ENCODE measurements at places on chromosomes 6 and 20.

GRCh38 chr20:20395903-20396568, 28.1 kb downstream of the INSM1 start:
- no peak for DNase-seq

- no peak for DNase-seq
Observed at GRCh38 chr6:43175676-43176422, 4.8 kb downstream of the SRF start.

DNA sequence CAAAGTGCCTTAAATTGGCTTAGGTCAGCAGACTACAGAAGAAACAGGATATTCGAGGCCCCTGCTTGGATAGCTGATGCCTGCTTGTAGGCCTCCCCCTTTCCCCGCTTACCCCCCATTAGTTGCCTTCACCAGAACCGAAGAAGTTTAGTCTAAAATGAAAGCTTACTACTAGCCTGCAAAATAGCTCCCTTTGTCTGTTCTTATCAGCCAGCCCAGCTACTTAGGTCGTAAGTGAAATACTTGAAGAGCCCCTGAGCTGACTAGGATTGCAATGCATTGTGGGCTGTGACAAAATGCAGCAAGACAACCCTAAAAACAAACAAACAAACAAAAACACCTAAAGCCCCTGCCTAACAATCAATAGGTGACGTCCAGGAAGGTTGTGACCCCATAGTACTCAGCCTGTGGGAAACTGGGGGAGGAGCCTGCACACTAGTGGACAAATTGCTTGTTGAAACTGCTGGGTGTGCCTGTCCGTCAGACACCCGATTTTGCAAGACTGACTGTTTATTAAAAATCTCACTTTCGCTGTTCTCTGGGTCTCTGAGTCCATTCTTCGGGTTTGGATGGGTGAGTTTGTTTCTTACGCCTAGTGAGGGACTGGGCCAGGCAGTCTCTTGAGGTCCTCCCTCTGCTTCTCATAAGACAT, 105.0 kb upstream of the DUSP22 start:
- no peak for DNase-seq

DNA sequence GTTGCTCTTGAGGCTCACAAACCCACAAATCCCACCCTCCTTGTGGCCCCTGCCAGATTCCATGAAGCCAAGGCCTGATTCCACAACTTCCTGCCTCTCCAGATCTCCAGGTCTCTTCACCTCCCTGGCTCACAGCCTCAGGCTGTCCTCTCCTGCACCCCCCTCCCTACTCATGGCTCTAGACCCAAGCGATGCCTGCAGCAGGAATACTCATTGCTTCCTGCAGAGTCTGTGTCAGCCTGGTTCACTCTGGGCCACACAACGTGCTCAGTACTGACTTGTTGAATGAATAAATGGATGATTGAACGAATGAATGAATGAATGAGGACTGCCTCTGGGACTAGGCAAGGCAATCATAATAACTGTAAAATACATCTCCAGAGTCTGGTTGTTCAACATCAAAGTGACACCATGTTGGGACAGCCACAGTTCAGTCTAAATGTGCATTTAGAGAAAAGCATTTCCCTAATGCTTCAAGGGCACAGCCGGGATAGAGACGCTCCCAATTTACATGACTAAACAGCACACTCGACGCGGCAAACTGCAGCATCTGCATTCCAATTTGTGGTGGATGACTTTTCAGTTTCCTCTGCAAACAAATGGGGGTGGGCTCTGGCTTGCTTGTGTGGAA, 139.9 kb downstream of the GRM4 start:
- no peak for DNase-seq

GRCh38 chr20:2834401-2835110, 5.9 kb downstream of the PCED1A start:
- no peak for DNase-seq

GRCh38 chr6:40295251-40295950, 291.8 kb downstream of the LRFN2 start:
- no peak for DNase-seq

- DNase-seq, result peak; percentile 64
Observed at GRCh38 chr6:87929843-87930288, 117.8 kb upstream of the SPACA1 start.

GRCh38 chr6:154187714-154188113, 148.7 kb downstream of the OPRM1 start:
- DNase-seq, result no peak

GRCh38 chr6:108755257-108756240, 92.7 kb upstream of the ARMC2 start:
- DNase-seq, result no peak

DNA sequence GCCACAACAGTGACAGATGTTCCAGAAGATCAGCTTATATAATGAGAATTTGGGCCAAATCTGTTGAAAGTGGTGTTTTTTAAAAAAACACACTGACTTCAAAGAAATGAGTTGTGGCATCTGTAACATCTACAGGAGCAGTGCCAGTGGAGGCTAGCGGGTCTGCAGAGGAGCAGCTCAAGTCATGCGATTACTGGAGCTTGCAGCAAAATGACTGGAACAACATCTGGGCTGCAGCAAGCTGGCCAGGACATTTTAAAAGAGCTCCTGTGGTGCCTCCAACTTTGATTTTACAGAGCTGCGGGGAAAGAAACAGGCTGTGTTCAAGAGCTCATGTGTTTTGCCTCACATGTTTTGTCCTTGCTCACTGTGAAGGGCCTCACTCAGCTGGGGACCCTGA, 57.2 kb downstream of the TBX18 start:
- no peak for DNase-seq

- no peak for DNase-seq
Observed at GRCh38 chr20:7090001-7090400, 322.5 kb downstream of the BMP2 start.

DNA sequence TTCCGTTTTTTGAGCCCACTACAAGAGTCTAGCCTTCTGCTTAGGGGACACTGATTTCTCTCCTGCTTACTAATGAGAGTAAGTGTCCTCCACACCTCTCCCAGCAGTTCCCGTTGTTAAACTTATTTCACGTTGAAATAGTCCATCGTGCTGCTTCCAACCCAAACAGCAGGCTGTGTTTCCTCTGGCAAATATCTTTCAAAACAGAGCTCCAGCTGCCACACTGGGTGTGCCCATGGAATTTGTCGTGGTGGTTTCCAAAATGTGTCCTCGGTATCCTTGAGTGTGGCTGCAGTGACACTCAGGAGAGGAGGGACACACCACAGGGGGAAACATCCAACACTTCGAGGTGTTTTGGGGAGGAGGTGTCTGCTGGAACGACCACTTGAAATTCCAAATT, 176.5 kb upstream of the RALGAPA2 start:
- DNase-seq, result no peak

DNA sequence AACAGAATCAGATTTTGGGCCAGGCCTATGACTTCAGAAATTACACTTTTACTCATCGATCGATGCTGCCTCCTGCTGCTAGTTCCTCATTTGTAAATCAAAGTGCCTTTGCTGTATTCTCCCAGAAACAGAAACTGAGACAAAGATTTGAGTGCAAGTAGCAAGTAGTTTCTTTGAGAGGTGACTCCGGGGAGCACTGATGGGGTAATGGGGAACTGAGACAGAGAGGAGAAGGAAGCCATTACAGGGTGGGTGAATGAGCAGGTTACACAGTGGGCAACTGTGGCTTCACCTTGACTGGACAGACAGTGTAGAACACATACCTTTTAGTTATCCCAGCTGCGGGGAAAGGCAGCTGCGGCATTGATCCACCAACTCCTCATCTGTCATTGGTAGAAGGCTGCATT, 9.7 kb upstream of the CD40 start:
- DNase-seq, result no peak

DNA sequence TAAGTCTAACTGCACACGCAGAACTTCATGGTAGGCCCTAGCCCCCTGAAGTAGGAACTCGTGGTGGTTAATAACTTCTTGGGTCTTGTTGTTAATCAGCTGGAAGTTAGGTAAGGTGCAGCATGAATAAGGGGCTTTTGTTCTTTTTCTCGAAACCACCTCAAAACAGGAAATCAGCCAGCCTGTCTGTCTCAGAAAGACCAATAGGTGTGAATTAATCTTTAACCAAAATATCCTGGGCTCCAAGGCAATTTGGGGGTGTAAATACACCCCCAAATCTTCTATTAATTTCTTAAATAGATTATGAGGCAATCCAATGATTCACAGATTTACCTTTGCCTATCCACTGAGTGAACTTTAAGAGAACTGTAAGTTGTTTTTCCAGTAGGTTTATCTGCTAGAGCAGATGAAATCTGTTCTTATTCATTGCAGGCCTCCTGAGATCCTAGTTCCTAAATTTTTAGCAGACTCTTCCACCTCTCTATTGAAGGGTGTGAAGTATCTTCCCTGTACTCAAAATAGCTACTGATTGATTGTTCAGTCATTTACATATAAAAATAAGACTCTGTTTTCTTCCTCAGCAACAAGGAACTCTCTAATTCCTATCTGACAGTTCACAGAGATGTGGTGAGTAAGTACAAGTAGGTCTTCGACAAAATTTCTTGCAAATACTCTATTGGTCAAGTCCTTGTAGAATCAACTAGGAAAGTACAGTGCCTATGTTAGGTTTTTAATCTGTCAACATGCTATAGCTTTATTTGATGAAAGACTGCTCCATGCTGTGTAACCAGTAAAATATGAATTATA, 427.1 kb upstream of the NOX3 start:
- no peak for DNase-seq

GRCh38 chr6:7238900-7239589, 74.0 kb downstream of the SSR1 start:
- no peak for DNase-seq

- DNase-seq, result no peak
Observed at GRCh38 chr6:104710543-104711335, 149.0 kb downstream of the HACE1 start.

DNA sequence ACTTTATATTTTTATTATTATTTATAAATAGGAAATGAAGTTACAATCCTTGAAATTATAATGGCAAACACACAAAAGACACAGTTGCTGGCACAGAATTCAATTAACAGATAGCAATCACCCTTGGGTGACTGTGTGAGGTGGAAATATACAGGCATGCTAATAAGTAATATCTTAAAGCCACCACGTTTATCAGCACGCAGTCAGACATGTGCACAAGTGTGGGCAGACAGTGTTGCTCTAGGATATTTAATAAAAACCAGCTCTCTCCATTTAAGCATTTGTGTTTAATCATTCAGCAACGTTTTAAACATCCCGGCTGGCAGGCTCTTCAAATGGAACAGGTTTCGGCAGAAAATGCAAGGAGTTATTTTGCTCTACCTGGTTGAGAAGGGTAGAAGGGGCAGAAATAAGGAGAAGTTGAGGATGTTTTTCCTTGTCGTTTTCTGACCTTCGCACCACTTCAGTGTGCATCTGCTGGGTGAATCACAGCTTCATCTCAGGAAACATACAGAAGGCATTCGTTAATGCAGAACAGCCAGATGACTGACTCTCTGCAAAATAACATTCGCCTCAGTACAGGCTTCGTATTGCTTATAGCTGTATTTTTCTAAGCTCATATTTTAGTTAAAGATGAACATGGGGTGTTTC, 585.1 kb downstream of the QKI start:
- DNase-seq, result no peak

DNA sequence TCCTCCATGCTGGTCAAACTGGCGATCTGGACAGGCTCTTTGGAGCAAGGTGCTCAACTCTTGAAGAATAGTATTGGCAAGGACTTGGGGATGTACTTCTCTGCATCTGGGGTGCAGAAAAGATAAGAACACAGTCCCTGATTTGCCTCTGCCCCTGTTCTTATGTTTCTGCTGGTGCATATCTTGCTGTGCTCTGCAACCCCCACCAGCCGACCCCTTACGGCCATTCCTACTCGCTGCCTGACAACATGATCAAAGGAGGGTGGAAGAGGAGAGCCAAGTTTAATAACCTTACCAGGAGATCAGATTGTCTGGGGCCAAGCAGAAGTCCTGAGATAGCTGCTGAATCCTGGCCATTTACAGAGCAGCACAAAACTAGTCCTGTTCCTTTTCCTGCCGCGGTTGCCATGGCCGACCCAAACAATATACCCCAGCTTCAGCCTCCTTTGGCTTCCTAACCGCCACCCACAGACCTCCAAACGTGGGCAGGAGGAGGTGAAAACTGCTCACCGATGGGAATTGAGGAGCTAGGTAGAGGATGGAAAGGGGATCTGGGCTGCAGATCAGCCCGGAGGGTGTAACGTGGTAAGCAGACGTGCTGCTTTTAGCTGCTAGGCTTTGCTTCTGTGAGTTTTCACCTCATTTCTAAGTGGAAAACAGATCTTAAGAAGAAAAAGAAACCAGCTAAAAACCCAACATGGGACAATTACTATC, 60.9 kb downstream of the ATXN1 start:
- no peak for DNase-seq

DNA sequence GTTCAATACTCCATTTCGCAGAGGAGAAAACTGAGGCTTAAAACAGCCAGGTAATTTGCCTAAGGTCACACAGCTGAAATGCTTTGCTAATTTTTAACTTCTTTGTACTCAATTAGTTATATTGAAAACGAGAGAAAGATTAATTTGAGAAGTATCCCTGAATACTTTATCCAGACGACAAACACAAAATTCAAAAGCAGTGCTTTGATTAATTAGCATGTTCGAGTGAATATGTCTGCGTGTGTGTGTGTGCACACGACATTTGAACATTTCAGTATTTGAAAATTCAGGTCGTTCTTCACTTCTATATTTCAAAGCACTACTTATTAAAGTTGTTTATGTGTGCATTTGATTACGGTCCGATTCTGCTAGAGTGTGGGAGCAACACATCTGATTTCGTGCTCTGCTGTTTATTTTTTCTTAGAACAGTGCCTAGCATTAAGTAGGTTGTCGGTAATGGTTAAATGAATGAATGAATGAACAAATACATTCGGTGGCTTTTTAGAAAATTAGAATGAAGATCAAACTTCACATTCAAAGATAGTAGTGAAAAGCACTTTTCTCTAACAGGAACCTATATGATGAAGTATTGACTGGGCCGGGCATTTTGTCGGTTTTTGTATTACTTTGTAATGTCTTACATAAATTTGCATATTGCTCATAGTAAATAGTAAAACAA, 36.9 kb upstream of the SYNCRIP start:
- no peak for DNase-seq

DNA sequence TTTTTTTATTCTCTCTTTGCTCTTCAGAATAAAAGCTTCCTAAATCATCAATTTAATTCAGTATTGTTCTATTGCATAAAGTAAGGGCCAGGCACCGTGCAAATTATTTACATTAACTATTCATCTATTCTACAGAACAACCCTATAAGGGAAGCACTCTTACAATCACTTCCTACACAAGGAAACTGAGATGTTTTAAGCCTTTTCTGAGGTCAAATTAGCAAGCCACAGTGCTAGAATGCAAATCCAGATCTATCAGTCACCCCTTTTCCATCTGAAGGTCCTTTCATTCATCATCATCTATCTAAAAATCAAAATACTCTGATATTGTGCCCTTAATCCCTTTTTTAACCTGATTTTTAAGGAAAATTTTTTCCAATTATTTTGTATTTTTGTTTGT, 31.2 kb downstream of the FRK start:
- DNase-seq, result no peak

DNA sequence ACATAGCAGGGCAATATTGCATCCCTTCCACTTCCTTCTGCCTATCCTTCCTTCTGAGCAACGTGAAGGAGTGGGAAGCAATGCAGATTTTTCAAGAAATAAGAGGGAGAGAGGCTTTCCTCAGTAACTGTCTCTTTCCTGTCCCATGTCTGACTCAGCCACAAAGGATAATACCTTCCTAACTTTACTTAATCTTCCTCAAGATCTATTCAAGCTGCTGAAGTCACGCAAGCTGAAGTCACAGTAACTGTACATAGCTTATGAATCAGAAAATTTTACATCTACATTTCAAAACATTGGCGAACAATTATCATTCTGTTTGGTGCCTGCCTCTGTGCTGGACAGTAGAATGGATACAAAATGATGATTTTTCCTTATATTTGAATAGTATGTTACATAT, 86.4 kb upstream of the POU3F2 start:
- no peak for DNase-seq

Measured in Panc1 (cell line).